ENCODE measurements at places on chromosomes 7 and 10.

DNA sequence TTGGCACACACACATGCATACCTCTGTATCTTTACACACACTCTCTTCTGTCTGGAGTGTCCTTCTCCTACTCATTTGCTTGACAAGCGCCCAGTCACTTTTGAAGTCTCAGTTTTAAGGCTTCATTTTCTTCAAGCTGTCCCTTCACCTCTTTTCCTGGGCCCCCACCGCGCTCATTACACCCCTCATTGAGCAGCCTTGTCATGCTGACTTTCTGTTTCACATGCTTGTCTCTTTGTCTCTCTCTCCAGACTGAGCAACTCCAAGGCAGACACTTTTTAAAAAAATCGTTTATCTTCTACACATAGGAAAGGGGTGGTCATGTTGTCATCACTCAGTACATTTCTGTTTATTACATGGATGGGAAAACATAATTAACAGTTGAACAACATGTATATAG, 225.2 kb upstream of the FZD1 start:
- no peak for DNase-seq

GRCh38 chr10:80276335-80276734, 13.1 kb downstream of the MAT1A start:
- no peak for DNase-seq

DNA sequence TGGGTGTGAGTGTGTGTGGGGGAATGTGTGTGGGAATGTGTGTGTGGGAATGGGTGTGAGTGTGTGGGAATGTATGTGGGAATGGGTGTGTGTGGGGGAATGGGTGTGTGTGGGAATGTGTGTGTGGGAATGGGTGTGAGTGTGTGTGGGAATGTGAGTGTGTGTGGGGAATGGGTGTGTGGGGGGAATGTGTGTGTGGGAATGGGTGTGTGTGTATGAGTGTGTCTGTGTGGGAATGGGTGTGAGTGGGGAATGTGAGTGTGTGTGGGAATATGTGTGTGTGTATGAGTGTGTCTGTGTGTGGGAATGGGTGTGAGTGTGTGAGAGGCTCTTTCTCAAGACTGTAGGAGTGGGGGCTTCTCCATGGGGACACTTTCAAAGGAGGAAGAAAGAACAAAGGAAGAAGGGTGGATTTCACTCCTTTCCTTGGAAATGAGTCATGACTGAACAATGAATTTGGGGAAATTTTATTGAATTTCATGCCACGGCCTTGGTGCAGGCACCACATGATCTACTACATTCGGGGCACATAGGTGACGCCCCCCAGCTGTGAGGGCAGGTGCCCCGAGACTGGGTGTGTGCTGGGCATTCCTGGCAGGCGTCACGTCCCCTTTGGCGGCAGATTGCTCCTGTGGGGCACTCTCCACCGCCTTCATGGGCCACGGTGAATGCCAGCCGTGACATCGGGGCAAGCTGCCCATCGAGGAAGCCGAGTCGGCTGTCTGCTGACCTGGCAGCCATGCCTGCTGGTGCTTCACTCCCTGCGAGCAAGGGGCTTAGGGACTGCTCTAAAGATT, 88.8 kb upstream of the INSIG1 start:
- no peak for DNase-seq

DNA sequence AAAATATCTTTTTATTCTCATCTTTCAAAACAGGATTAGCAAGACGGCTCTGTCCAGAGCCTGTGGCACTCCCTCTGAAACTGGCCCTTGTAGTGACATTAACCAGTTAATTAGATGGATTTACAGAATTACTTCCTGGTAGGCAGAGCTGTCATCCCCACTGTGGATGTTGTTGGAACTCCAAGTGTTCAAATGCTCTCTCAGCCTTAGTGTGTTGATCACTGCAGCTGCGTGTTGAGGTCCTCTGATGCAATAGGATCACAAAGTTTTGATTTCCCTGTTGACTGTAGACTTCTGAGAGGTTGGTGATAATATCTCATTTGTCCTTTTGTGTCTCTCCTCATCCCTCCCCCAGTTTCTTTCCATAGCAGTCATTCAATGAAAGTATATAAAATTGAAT, 117.3 kb upstream of the CDK6 start:
- DNase-seq = peak; percentile 31

- DNase-seq = no peak
Observed at GRCh38 chr7:103905997-103906396, 83.5 kb downstream of the RELN start.

- DNase-seq = no peak
Observed at GRCh38 chr7:39898867-39899266, 51.2 kb upstream of the CDK13 start.

- no peak for DNase-seq
Observed at GRCh38 chr7:104960741-104961448, 53.1 kb upstream of the KMT2E start.

- DNase-seq = no peak
Observed at GRCh38 chr10:102752934-102753664, 9.4 kb downstream of the WBP1L start.

GRCh38 chr7:139618482-139619366, 95.2 kb downstream of the CLEC2L start:
- peak; percentile 71 for DNase-seq

DNA sequence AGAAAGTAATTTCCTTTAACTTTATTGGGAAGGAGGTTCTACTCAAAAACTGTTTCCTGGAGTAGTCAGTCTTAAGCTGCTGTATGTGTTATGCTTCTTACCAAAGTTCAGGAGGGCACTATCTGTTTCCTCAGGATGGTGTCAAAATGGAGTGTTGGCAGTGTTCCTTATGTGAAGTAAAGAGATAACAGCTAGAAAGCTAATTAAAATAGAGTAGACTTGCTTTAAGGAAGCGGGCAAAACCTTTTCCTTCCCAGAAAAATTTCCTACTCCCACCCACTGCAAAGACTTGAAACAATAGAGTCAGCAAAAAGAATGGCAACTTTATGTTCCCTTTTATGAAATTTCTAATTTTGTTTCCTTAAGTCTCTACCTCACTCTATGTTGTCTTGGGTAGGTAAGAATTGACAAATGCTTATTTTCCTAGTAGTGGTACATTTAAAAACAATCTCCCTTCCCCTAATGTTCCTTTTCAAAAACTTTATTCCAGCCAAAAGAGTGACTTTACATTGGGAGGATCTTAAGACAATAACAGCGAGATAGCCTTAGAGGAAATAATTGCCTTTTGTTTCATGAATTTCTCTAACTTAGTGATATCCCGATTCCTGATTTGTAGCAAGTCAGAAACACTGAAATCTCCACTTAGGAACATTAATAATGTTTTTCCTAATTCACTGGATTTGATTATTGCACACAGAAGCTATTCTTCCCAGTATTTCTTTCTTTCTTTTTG, 26.5 kb upstream of the ENTPD1 start:
- no peak for DNase-seq

DNA sequence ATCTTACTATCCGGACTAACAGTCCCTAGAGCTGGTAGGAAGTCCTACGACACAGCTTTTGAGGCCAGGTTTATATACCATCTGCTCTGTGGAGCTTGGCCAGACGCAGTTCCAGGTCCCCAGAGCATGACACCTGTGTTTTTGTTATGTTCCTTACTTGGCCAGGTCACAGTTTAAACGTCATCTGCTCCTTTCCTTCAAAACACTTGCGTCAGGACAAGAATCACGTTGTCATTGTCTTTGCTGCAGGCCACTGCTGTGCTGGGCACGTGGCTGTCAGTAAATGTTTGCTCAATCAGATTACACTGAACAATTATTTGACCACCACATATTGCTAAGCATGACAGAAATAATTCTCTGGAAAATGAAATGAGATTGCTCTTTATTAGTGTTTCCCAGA, 23.9 kb downstream of the SLC18A2 start:
- no peak for DNase-seq

- DNase-seq = no peak
Observed at GRCh38 chr7:115087437-115087836, 165.5 kb downstream of the MDFIC start.

- no peak for DNase-seq
Observed at GRCh38 chr7:12884856-12885440, 197.5 kb downstream of the ARL4A start.

DNA sequence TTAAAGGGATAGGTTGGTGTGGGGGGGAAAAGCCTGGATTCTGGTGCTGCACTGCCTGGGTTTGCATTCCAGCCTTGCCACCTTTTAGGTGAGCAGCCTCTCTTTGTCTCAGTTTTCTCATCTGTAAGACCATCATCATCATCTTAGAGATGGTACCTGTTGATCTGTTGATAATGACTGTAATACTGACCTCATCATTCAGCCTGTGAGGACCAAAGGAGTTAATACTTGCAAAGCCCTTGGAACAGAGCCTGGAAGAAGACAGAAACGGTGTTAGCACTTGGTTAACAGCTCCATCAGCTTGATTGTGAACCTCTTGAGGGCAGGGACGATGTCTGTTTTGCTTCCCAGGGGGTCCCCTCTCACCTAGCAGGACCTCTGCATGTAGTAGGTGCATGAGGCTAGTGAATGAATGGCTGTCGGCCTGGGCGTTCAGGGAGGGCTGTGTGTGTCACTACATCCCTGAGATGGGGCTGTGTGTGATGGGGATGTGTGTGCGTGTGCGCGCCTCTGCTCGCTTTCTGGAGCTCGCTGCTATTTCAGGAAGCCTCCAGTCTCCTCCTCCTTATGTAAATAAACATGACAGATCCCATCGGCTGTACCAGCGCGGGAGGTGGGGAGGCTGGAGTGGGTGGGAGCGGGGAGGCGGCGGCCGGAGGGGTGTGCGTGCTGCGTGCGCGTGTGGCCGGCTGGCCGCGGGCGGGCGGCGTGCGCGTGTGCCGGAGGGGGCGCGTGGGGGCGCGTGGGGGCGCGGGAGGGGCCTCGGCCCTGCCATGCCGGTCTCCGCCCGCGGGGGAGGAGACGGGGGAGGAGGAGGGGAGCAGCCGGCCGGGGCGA, 61.2 kb downstream of the NEURL1 start:
- no peak for DNase-seq

- no peak for DNase-seq
Observed at GRCh38 chr10:24415455-24416125, 206.7 kb downstream of the KIAA1217 start.

- DNase-seq = peak; percentile 84
Observed at GRCh38 chr10:119313644-119314043, 106.3 kb downstream of the GRK5 start.
